EH (cell line): ENCODE measurements at places on chromosomes 6 and 20.

GRCh38 chr6:6851059-6851948 is 256.5 kb upstream of the RREB1 start:
- peak; percentile 99 for DNase-seq

DNA sequence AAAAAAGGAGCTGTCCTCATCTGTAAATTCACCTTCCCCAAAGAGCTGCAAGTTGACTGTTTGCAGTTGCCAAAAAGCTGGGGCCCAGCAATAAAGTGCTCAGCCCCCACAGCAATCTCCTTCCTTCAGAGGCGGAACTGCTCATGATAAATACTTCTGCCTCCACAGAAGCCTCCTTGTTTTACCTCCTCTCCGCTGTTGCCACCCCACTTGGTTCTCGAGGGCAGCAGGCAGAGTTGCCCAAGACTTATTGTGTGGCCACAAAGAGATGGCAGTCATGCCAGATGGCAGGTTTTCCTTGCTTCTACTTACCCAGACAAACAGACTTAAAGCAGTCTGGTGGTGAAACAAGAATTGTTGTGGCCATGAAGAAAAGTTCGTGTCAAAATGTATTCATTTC is 66.3 kb downstream of the SLX4IP start:
- no peak for DNase-seq

DNA sequence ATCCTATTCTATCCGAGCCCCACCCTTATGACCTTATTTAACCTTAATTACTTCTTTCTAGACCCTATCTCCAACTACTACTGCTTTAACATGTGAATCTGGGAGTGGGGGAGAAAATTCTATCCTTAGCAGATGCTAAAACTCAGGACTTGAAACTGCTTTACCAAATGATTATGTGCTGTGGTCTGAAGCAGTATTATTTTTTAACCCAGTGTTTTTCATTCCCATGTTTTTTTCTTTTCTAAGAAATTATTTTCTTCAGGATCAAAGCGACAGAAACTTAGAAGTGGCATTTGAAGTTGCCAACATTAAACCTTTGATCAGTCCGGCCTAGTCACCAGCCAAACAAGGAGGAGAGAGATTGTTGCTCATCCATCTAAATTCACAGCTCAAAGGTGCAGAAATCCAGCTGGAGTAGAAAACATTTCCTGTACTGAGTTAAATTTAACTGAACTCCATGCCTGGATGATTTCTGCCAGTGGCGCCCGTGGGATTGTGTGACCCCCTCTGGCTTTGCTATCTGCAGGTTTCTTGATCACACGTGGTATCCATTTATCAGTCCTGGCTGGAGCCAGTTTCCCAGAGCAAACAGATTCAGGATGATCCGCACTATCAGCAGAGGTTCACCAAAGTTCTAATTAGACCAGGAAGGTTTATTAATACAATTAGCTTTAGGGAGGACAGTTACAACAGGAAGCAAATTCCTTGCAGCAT is 300.5 kb downstream of the PLCB1 start:
- DNase-seq, result peak; percentile 46

DNA sequence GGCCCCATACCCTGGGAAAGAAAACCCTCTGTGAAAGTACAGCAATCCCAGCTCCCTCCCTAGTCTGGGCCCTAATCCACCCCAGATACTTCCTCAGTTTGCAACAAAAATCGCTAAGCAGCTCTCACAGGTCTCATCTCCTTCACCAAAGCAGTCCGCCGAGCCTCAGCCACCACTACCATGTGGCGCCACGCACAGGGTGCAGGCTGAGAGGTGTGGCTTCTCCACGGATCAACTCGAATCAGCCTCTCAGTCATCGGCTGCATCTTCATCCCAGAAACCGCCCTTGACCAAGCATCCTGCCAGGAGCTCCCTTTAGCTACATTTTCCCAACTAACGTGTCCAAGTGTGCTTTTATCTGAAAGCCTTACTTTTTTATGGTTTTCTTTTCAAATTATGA is 50.7 kb downstream of the ANKRD60 start:
- no peak for DNase-seq

DNA sequence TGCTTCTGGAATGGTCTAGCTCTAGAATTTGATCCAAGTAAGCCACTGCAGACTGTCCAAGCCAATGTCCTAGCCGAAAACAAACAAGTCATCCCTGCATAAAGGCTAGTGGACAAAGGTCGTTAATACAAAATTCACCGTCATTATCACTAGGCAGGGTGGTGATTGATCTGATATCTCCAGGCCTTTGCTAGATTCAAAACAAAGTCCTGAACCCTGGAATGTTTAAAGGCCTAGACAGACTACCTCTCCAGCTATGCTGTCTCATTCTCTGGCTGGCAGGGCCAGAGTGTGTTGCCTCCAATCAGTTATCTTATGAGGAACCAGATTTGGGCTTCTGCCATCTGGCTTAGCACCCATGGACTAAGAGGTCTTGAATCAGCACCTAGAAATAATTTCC is 38.3 kb downstream of the MAP7 start:
- no peak for DNase-seq

DNA sequence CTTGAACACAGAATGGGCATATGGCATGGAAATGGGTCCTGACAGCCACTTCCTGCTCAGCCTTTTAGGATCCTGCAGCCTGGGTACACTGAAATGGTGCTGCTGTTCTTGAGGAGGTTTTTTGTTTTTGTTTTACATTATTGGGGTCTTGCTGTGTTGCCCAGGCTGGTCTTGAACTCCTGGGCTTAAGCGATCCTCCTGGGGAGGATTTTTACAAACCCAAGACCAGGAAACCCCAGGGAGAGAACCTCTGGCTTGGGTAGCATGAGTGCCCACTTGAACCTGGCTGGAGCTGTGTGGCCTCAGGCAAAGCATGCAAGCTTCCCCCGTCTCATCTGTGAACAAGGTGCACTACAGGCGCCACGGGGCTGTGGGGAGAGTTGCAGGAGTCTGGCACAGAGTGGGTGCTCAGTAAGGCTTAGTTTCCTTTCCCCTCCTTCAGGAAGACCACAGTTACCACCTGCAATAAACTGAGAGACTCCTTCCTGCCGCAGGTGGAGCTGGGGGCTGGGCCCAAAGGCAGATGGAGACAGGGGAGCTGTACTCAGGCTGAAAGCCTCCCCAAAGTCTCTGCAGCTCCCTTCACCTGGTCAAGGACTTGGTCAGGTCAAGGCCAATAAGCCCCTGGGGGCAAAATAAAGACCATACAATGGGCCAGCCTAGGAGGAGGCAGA is 1.8 kb downstream of the SLA2 start:
- DNase-seq, result no peak

- DNase-seq, result peak; percentile 26
Measured at GRCh38 chr6:148455225-148455624, 112.6 kb downstream of the SASH1 start.

DNA sequence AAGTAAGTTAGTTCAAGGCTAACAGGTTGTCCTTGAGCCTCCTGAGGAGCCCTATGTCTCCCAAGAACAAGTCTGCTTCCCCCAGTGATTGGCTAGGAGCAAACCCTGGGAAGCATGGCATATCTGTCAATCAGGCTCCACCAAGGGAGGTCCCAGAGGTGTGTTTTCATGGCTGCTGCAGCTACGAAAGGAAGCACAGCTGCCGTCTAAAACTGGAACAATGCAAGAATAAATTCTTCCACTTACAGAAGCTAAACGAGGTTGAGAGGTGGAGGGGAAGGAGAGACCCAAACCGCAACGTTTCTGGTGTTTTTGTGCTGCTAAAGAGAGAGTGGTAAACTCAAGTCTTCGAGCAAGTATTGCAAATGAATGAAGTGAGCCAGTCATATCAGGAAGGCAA is 4.9 kb upstream of the PTGIS start:
- DNase-seq, result no peak

DNA sequence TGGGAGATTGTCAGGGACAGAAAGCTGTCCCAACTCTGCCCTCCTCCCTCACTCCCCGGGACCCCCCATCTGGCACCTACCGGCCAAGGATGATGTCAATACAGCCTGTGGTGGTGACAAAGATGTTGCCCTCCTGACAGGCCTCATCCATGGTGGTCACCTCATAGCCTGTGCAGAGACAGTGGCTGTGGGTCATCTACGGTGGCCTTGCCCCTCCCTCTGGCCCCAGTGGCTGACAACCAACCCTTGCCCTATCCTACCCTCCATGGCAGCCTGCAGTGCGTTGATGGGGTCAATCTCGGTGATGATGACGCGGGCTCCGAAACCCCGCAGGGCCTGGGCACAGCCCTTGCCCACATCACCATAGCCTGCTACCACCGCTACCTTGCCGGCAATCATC is 12.7 kb downstream of the AHCY start:
- no peak for DNase-seq

GRCh38 chr6:32815115-32815514 is 1.7 kb downstream of the HLA-DOB start:
- peak; percentile 12 for DNase-seq

- DNase-seq, result peak; percentile 29
Measured at GRCh38 chr6:129567374-129567773, 142.6 kb downstream of the ARHGAP18 start.

DNA sequence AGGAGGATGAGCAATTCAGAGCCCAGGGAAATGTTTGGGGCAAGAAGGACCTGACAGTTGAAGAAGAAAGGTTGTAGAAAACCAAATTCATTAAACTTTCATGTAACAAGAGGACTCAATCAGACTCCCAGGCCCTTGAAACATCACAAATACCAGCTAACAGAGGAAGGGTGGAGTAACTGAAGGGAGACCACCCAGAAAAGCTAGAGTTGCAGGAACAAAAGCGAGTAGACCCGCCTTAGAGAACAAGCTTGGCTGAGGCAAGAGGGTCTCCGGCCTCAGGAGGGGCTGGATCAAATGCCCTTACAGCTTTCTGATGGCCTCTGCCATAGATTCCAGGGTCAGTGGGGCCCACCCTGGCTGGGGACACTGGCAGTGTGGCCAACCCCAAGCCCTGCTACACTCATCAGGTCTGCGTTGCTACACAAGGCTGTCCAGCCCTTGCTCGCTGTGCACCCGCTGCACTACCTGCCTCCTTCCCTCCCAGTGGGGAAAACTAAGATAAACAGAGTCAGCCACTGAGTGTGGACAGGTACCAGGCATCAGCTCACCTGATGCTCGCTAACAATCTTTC is 110.0 kb downstream of the SLC23A2 start:
- DNase-seq, result no peak

DNA sequence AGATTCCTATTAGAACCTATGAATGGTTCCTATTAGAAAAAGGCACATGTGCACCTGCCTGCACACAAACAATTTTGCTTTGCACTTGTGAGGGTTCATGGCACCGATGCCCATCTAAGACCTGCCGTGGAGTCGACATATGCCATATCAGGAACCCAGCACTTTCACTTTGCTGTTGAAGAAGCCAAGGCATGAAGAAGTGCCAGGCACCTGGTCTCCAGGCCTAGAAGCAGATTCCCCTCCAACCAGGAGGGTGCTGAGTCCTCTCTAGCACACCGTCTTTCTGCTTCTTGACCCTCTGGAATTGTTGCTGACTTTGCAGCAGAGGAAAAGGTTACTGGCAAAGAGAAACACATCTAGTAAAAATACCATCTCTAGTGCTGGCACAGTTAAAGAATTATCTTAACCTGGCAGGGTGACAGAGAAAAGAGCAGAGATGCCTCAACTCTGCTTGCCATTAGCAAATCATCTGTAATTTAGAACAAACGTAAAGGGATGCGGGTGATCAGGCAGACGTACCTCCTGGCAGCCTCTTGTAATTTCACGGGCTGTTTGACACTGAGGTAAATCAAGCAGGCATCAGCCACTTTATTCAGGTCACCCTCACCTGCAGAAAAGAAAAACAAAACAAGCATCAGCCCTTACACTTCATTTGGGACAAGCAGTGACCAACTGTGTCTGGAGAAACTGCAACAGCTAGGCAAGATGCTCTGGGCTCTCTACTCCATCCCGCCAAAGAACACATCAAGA is 37.2 kb downstream of the TTI1 start:
- no peak for DNase-seq

- peak; percentile 37 for DNase-seq
Measured at GRCh38 chr20:53826597-53827291, 233.1 kb upstream of the ZNF217 start.

DNA sequence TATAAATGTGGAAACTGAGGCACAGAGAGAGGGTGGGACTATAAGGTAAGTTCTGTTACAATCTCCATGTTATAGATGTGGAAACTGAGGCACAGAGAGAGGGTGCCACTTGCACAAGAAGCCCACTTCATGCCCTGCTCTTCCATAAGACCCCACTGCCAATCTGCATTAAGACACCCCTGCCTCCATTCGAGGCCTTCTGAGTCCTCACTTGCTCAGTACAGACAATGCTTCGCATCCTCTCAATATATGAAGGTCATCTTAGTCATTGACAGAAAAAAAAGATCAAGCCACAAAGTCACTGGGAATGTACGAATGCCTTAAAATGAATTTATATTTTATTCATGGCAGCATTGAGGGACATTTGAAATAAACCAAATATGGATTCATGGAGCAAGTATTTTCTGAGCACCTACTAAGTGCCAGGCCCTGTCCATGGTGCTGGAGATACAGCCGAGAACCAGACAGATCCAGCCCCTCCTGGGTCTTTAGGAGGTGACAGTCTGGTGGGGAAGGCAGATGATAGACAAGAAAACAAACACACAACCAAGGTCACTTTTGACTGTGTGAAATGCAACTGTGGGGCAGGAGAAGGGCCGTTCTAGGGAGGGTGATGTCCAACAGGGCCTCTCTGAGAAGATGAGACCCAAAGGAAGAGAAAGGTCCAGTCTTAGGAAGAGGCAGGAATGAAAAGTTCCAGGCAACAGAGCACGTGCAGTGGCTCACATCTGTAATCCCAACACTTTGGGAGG is 92.5 kb upstream of the PTPN1 start:
- no peak for DNase-seq

- no peak for DNase-seq
Measured at GRCh38 chr20:41627611-41628244, 9.6 kb upstream of the CHD6 start.

GRCh38 chr6:100665041-100665380 is 200.3 kb upstream of the SIM1 start:
- peak; percentile 12 for DNase-seq

- DNase-seq, result peak; percentile 58
Measured at GRCh38 chr6:21003780-21004541, 469.7 kb downstream of the CDKAL1 start.

DNA sequence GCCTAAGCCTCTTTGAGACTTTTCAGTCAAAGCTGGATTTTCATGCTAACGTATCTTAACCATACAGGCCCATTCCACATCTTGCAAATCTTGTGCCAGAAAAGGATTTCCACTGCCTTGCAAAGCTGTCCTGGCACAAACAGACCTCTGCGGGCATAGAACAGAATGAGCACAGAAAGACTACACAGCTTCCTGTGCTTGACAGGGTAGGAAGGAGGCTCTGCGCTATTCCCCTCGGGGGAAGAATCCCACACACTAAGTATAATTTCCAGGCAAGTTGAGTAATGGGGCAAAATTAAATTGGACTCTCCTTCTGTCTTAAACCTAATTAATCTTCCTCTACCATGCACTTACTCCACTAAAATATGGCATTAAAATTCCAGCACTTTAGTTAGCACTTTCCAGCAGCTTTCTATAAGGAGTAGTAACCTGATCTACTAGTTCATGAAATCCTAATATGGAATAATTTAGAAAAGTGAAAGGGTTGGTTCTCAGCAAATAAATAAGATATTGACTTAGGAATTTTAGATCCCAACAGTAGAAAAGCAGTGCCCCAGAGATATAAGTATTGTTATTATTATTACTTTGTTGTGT is 532.1 kb upstream of the JAG1 start:
- DNase-seq, result no peak
